Stimulated activated CD4-positive, alpha-beta T cell treated with anti-CD3 and anti-CD28 coated beads, Interleukin-15, amount 100 ng/mL, for 1 hour (primary cell): ENCODE measurements at places on chromosomes 3 and 15.

GRCh38 chr3:64872345-64872744, 184.5 kb upstream of the ADAMTS9 start:
- DNase-seq = no peak

DNA sequence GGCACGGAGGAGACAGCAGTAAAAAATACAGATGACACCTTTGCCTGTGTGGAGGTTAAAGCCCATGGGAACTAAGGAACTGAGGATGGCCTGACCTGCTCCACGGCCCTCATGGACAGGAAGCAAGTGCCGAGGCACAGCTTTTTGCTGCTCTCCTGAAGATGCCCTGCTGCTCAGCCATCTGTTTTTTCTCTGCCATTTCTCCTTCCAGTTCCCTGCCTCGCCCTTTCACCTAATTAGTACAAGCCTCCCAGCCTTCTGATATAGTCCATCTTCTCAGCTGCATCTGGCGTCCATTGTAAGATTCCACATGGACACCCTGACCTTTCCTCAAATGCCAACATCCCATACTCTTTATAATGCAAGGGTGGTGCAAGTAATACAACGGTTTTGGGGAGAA, 11.8 kb upstream of the CXCR6 start:
- DNase-seq = no peak

GRCh38 chr15:34341381-34342212, 1.3 kb downstream of the NOP10 start:
- no peak for DNase-seq

- no peak for DNase-seq
Observed at GRCh38 chr15:38002883-38003477, 68.5 kb downstream of the TMCO5A start.

GRCh38 chr15:64151727-64152506, at the start of gene SNX22:
Gene SNX22, plus strand, starts transcription at chr15:64151731. Its CDS starts 45 bp downstream, at chr15:64151776.
- DNase-seq = no peak

DNA sequence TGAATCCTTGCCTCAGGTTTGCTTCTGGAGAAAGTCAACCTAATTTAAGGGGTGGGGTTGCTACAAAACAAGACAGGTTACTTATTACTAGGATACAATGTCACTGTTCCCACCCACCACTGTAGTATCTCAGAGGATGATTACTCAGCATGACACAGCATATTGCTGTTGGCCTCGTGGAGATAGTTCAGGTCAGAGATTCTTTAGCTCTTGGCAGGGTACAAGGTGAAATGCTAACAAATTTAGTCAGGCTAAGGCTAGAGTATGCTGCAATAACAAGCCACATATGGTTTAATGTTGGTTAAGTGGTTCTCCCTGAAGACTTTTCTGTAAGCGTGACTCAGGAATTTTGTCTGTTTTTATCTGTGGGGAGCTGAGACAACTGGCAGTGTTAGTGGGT, 161.8 kb downstream of the EDEM1 start:
- DNase-seq = no peak

- no peak for DNase-seq
Observed at GRCh38 chr3:157394411-157394810, 42.2 kb upstream of the PTX3 start.
